NCI-H524 (cell line): ENCODE measurements at places on chromosomes 3 and 15.

DNA sequence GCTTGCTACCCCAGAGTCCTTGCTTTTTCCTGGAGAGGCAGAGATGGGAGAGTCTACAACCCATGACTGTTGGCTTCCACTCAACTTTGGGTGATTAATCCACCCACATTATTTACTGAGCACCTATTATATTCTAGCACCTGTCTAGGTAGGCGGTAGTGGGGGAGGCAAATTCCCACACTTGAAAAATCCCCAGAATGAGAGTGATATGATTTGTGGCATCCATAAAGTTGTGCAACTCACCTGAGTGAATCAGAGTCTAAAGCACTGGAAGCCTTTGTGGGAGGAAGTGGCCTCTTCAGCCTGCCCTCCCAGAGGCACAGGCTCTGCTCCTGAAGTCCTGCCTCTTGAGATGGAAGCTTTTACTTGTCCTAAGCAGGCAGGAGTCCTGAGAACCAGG lies 40.4 kb upstream of the CTNNB1 start:
- no peak for DNase-seq

DNA sequence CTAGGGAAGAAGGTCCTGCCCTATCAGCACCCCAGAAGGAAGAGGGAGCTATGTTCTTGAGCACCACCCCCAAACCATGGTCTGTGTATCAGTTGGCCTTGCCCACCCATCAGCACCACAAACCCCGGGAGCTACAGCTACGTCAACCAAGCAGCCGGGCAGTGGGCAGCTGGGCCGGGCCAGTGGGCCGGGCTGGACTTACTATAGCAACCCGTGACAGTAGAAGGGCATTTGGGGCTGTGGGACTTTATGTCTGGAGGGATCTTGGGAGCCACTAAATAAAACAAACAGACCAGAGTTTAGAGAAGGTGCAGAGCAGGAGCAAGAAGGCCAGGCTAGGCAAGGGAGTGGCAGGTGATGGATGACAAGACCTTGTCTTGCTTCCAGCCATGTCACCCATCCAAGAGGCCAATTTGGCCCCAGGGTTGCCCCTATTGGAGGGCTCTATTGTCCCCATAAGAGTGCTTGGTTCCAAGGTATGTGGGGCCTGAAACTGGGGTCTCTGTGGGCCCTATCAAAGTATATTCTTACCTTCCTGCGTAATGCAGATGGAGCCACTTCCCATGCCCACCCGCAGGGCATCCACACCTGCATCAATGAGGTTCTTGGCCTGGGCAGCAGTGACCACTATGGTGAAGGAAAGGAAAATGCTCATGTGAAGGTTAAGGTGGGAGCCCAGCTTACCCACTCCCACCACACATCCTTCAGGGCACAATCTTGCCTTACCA lies 3.2 kb downstream of the IMPDH2 start:
- DNase-seq: no peak

- no peak for DNase-seq
Observed at GRCh38 chr15:40877694-40878093, 3.7 kb upstream of the RHOV start.

DNA sequence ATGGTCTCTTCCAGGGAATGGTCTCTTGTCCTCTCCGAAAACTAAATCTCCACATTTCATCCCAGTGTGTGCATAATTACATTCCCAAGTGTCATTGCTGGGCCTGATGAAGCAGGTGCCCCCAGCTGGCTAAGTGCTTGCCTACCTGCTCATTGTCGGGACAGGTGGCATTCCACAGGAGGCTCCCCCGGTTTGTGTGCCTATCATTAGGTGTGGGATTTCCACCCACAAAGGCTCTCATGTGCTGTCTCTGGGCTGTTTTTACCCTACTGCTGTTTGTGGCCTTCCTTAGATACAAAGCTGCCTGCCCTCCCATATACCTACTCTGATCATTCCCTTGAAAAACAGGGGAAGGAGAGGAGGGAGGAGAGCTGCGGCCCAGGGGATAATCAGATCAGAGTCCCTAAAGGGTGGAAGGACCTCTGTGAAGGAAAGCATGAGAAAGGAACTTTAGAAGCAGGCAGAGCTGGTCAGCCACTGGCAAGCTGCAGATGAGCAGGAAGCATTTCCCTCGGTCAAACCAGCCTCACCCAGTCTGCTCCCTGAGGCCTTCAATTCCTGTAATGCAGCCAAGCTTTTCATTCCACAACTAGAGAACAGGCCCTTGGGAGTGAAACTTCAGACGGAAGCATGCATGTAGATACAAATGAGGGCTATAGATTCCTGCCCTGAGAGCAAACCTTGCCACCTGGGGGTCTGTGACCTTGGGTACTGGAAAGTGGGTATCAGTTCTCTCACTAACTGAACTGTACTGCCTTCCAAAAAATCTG lies 60.7 kb upstream of the HEG1 start:
- DNase-seq: no peak

- no peak for DNase-seq
Observed at GRCh38 chr3:25855266-25855784, 65.4 kb downstream of the OXSM start.

GRCh38 chr3:138785951-138786350 lies 48.8 kb downstream of the PIK3CB start:
- no peak for DNase-seq
